ENCODE measurements at places on chromosomes 4 and X.

- DNase-seq: no peak
Measured at GRCh38 chr4:96946552-96946951, 1106.7 kb downstream of the PDHA2 start.

- no peak for DNase-seq
Measured at GRCh38 chr4:48025005-48025404, 8.4 kb downstream of the NIPAL1 start.

- DNase-seq: no peak
Measured at GRCh38 chrX:13552892-13553291, 16.5 kb upstream of the EGFL6 start.

- no peak for DNase-seq
Measured at GRCh38 chr4:168856312-168856711, 153.7 kb downstream of the CBR4 start.

GRCh38 chr4:47662975-47663374 is 174.9 kb downstream of the CORIN start:
- peak; percentile 50 for DNase-seq

- DNase-seq: peak; percentile 57
Measured at GRCh38 chrX:153669174-153669890, 4.3 kb downstream of the PNCK start.

DNA sequence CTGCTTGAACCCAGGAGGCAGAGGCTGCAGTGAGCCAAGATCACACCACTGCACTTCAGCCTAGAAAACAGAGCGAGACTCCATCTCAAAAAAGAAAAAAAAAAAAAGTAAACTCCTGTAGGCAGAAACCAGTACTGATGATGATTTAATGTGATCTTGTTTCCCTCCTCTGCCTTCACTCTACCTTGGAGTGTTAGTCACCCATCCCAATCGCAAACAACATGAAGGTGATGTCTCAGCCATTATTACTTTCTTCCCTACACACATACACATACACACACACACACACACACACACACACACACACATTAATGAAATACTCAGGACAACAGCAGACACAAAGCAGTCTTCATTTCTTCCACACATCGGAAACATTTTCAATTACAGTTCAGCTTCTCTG is 15.6 kb downstream of the XKRX start:
- DNase-seq: no peak

DNA sequence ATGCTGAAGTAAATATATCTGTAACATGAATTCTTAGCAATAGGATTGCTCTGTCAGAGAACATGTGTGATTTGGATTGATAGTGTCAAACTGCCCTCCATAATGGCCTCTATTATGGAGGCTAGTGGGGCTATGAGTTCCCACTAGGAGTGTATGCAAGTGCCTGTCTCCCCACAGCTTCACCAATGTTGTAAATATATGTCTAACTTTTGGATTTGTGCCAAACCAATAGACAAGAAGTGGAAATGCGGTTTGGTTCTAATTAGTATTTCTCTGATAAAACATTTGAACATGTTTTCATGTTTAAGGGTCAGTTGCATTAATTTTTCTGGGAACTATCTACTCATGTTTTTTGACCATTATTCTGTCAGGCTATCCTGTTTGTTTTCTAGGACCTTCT is 28.1 kb downstream of the GPAT3 start:
- DNase-seq: no peak

DNA sequence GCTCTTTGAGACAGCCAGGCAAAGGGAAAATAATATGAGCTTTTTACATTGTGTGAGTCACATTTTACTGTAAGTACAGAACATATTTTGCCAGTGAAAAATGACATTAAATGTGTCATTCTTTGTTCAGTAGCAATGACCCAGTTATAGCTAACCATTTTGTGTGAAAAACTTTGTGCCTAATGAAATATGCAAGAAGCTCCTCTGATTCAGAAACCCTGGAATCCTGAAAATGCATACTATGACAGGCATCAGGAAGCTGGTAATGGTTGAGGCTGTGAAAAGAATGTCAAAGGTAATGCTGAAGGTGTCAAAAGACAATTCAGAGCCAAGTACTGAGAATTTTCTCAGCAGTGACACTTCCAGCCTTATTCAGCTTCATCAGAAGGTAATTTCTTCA is 549.5 kb upstream of the SMIM31 start:
- no peak for DNase-seq

DNA sequence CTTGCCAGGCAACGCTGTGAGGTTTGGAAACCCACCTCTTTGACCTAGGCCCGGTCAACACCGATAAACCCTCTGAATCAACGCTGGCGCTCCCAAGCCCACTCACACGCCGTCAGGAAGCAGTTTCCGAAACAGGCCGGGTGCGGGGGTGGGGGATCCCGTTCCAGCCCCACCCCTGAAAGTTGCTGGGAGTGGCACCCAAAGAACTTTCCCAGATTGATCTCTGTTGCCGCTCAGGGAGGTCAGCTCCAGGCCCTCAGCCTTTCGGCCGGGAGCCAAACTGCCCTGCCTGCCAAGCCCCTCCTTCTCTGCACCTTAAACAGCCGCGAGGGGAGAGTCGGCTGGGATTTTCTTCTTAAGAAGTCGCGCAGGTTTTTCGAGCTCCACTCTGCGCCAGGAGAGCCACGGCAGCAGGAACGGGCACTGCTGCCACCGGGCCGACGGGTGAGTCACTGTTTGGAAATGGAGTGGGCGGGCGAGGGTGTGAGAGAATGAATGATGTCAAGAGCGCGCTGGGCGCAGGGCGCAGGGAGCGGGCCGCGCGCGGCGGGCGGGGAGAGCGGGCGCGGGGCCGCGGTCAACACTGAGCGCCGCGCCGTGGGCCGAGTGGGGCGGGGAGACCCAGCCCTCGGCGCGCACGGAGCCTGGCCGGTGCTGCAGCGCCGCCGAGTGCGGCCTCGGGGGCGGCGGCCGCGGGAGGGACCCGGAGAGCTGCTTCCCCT is at the start of gene SGMS2:
Gene SGMS2, plus strand, starts transcription at position 583 of the 722 bp plus-strand sequence. CDS start 70,622 bp downstream, outside the sequence.
- peak; percentile 86 for DNase-seq

GRCh38 chr4:56051029-56051709 is 102.4 kb downstream of the CEP135 start:
- no peak for DNase-seq

DNA sequence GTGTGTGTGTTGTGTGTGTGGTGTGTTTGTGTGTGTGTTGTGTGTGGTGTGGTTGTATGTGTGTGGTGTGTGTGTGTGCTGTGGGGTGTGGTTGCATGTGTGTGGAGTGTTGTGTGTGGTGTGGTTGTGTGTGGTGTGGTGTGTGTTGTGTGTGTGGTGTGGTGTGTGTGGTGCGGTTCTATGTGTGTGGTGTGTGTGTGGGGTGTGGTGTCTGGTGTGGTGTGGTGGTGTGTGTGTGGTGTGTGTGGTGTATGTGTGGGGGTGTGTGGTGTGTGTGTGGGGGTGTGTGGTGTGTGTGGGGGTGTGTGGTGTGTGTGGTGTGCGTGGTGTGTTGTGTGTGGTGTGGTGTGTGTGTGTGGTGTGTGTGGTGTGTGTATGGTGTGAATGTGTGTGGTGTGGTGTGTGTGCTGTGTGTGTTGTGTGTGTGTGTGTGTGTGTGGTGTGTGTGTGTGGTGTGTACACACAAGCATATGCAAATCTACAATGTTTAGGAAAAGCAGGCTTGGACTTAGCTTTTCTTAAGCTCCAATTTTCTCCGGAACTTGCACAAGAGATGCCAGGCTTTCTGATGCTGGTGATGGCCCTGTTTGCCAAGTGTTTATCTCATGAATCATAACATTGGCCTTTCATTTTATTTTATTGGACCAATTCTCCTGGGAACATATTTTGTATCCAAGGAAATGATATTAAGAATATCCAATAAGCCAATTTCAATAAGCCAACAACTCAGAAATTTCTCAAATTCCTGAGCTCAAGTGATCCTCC is 148.7 kb downstream of the SPATA18 start:
- no peak for DNase-seq

DNA sequence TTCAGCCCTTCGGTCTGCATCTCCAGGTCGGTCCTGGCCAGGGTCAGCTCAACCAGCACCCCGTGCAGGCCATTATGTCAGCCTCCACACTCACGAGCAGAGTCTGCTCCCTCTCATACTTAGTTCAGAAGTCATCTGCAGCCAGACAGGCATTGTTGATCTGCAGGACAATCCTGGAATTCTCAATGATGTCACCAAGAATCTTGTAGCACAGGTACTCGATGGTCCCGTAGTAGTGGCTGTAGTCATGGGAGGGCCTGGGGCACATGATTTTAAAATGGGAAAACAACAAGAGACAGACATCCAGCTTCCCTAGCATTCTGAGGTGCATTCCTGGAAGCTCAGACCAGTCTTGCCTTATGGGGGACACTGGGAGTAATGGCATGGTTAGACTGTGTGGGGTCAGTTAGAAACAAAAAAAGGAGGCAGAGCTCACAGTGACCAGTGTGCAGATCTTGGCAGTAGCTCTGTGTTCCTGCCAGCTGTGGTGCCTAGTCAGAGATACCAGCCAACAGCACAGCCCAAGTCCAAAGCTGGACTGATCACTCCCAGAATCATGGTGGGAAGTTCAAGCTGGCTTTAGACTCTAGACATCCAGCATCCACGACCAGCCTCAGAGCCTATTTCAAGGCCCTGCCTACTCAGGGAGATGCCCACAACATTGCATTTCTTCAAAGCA is 31.9 kb downstream of the LRIT3 start:
- no peak for DNase-seq

DNA sequence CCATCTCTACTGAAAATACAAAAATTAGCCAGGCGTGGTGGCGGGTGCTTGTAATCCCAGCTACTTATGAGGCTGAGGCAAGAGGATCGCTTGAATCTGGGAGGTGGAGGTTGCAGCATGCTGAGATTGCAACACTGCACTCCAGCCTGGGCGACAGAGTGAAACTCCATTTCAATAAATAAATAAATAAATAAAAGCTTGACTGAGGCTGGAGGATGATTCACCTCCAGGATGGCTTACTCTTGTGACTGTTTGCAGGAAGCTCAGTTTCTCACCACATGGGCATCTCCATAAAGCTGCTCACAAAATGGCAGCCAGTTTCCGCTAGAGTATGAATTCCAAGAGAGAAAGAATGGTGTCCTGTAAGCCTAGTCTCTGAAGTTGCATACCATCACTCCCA is 191.7 kb upstream of the EDNRA start:
- no peak for DNase-seq

DNA sequence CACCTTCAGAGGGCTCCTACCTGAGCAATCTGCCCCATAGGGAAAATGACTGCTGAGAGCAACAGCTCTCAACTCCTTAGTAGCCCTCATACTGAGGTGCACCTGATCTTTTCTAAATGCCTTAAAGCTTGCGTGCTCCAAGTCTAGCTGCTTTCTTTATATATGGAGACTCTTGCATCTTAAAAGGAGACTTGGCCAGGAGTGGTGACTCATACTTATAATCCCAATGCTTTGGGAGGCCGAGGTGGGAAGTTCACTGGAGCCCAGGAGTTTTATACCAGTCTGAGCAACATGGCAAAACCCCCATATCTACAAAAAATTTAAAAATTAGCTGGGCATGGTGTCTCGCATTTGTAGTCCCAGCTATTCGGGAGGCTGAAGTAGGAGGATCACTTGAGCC is 78.1 kb upstream of the TRIM2 start:
- DNase-seq: no peak

DNA sequence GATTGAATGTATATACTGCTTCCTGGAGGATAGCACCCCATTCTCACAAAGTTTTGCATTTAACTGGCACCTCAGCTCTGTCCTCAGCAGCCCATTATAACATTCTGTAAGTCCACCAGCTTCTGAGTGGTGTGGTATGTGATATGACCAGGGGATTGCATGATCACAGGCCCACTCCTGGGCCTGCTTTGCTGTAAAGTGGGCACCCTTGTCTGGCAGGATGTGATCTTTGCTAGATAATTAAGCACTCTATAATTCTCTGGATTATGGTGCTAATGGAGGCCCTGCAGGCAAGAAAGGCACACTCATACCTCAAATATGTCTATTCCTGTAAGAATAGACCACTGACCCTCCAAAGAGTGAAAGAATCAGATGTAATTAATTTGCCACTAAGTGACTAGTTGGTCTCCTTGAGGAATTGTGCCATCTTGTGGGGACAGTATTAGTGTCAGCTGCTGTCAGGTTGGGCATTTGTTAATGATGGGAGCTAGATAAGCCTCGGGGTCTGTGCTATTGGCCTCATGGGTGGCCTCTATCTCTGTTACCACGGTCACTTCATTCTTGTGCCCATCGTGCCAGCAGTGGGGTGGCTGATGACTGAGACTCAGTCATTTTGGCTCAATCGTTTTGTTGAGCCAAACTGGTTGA is 2.2 kb upstream of the CFI start:
- peak; percentile 13 for DNase-seq

GRCh38 chr4:23837371-23837770 is 52.5 kb downstream of the PPARGC1A start:
- DNase-seq: no peak

GRCh38 chrX:55144697-55145096 is 55.9 kb downstream of the PAGE2 start:
- no peak for DNase-seq

DNA sequence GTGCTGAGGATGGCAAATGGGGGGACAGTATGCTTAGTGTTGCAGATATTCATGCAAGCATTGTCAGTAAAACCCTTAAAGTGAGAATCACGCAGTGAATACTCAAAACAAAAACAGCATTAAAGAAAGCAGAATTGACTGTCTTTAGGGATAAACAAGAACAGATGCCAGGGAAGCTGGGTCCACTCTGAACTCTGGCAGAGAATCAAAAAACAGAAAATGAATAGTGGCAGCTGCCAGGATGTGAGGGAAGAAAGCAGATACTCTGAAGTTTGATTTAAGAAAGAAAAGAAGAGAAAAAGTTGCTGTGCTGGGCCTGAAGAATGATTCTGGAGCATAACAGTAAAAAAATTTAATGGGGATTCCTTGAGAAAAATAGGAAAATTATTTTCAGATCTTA is 131.5 kb downstream of the GABRA2 start:
- no peak for DNase-seq

DNA sequence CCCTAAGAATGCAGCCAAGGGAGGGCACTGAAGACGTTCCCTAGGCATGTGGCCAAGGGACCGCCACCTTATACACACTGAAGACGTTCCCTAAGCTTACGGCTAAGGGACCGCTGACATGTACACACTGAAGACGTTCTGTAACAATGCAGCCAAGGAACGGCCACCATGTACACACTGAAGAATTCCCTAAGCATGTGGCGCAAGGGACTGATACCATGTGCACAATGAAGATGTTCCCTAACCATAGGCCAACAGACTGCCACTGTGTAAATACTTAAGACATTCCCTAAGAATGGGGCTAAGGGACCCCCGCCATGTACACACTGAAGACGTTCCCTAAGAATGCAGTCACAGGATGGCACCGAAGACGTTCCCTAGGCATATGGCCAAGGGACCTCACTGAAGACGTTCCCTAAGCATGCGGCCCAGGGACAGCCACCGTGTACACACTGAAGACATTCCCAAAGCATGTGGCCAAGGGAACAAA is 36.1 kb downstream of the DHRSX start:
- no peak for DNase-seq
